ENCODE measurements at places on chromosomes 1 and 21.

- no peak for DNase-seq
Measured at GRCh38 chr1:101013776-101014175, 11.8 kb downstream of the DPH5 start.

- no peak for DNase-seq
Measured at GRCh38 chr1:156499842-156500542, 583 bp downstream of the MEF2D start.

DNA sequence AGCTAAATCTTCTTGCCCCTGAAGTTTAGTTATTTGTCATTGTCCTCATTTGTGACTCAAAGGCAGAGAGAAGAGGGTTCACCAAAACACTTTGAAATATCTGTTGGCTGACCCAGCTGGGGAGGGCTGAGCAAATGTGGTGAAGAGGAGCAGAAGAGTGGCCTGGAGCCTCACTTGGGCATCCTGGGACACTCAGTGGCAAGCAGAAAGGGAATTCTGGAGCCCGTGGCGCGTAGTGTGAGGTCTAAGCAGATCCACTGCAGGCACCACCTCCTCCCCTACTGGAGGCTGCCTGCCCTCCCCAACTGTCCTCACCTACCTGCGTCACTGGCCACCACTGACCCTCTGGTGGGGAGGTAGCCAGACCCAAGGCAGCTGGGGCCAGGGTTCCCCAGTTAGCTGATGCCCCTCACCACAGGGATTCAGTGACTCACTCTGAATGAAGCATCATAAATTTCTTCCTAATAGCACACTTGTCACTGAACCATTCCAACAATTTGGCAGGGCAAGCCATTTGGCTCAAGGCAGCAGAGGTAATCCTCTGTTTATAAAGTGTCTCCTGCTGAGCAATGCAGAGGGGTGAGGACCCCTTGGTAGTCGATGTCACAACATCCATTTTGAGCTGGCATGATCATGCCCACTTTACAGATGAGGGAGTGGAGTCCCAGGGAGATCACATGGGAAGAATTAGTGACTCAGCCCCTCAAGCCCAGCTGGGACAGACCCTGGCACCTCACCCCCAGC, 80.3 kb downstream of the NENF start:
- DNase-seq: no peak

DNA sequence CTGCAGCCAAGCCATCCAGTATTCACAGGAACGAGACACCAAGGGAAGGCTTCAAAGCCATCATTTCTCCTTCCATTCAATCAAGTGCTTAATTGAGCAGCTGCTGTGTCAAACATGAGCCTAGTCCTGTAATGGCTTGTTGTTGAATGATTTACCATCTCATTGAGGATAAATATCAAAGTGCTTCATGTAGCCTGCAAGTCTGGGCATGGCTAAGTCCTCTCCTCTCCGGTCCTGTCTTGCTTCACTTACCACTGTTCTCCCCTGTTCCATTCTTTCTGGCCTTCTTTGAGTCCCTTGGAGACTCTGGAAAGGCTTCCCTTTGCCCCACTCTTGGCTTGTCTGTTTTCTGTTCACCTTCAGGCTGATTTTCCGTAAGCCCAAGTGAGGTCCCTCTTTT, 279.8 kb downstream of the PBX1 start:
- DNase-seq: no peak

- no peak for DNase-seq
Measured at GRCh38 chr1:243849421-243850201, 432 bp downstream of the AKT3 start.

DNA sequence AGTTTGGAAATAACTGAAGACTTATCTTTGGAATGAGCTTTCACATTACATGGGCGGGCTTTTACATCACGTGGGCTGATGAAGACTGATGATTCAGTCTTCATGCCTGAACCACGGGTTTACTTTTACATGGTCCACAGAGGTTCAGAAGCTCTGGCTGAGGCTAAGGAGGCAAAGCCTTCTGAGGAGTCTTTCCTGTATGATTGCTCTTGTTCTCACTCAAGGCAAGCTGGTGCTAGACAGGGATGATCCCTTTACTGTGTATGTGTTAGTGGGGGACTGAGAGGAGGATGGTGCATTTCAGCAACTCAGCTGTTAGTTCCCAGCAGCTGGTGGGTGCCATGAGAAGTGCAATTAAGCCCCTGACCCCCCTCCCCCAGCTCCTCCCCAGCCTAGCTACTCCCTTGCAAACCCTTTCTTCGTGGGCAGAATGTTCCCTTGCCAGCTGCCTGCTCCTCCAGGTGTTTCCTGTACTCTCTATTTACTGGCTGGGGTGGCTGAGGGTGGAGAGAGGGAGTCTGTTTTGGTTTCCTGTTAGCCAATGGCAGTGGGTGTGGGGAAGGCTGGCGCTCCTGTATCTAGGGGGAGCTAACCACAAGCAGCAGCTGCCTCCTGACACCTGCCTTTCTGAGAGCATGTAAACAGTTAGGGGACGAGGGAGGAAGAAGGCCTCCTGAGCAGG, 15.4 kb downstream of the BTG2 start:
- DNase-seq: no peak

GRCh38 chr1:6852136-6852890, 67.1 kb downstream of the CAMTA1 start:
- no peak for DNase-seq

DNA sequence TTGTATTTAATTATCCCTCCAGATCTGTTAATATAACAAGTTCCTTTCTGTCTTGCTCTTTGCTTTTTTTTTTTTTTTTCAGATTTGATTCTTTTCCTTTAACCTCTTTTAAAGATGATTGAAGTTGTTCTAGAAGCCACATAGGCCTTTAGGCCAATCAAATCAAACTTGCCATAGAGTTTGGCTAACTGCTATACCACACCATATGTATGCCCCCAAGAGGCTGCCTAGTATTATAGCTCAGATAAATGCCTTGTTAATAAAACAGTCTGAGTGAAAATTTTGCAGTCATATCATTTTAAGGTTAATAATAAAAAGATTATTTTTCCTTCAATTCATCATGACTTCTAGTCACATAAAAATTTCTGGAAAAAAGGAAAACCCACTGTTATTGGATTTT, 696.0 kb upstream of the CHRM3 start:
- DNase-seq: no peak

DNA sequence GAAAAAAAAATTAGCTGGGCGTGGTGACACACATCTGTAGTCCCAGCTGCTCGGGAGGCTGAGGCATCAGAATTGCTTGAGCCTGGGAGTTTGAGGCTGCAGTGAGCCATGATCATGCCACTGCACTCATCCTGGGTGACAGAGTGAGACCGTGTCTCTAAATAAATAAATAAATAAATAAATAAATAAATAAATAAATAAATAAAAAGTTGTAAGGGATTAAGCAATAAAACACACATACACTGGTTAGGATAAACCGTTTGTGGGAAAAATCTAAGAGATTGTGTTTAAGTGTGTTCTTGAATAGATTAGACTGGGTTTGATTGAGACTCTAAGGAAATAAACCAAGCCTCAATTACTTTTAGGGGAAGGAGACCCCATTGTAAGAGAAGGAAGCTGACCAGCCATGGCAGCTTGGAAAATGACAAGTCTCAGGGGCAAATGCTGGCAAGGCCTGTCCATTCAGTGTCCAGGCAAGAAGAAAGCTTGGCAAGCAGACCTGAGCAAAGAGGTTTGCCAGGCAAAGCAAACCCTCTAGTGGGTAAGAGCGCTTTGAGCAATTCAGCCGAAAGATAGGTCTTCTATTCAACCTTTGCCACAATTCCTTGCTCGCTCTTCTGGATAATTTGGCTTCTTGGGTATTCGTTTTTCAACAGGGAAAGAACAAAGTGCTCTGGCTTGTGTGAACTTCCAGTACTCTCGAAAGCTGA, 106.9 kb upstream of the SERBP1 start:
- DNase-seq: no peak

- no peak for DNase-seq
Measured at GRCh38 chr21:26070121-26070520, 100.4 kb downstream of the APP start.

GRCh38 chr1:156420205-156421061, 51.4 kb downstream of the RHBG start:
- DNase-seq: no peak

DNA sequence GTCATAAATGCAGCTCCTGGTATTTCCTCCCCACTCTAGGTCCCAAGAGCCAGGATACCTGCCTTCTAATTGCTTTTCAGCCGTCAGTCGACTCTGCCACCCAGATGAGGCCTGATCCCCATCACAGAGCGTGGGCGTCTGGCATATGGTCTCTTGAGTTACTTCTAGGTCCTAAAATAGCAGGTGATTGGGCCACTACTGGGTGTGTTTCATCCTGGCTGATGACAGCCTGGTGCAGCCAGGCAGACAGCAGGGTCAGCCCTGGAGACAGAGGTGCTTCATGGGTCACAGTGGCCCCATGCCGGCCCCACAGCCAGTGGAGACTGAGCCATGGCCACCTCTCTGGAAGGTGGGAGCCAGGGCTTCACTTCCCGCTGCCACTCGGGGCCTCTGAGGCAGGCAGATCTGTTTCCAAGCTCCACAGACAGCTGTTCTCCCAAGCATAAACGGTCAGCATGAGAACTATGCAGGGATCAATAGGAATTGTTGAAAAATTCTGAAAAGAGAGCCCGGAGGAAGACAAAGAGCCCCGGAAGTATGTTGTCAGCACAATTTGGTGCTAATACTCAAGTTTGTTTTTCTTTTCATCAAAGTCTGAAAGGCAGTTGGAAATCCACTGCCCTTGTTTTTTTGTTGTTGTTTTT, 83.0 kb downstream of the MAN1C1 start:
- DNase-seq: no peak

DNA sequence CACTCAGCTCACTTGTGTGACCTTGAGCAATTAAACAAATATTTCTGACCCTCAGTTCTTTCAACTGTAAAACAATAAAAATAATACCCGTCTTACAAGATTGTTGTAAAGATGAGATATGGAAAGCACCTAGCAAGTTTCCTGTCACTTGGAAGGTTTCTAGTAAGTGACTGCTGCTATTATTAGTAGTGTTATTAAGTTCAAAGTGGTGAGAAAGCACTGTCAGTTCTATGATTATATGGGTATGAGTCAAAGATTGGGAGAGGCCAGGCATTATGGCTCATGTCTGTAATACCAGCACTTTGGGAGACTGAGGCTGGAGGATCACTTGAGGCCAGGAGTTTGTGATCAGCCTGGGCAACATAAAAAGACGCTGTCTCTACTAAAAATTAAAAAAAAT, 145.4 kb downstream of the C1orf21 start:
- no peak for DNase-seq

GRCh38 chr1:208479435-208479834, 235.3 kb upstream of the PLXNA2 start:
- no peak for DNase-seq

DNA sequence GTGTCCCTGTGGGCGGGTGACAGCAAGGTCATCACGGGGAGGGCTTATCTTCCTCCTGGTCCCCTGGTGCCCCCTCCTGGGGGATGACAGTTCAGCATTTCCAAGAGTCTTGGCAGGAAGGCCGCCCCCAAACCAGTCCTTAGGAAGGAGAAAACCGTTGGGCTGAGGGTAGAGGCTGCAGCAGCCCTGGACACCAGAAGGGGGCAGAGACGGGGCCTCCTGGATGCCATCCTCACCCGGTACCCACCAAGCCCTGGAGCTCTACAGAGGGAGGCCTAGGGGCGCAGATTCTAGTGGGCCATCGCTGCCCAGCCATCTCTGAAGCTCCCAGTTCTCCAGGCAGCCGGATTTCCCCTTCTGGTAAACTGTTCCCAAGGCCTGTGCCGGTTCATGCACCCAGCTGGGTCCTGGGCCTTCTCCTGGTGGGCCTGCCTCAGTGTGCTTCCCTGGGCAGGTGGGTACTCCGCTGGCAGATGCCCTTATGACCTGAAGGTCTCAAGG, 14.8 kb upstream of the ZNF669 start:
- DNase-seq: no peak

GRCh38 chr1:83918688-83919285, 80.1 kb downstream of the TTLL7 start:
- no peak for DNase-seq

GRCh38 chr1:16326833-16327404, 25.4 kb downstream of the FBXO42 start:
- no peak for DNase-seq

DNA sequence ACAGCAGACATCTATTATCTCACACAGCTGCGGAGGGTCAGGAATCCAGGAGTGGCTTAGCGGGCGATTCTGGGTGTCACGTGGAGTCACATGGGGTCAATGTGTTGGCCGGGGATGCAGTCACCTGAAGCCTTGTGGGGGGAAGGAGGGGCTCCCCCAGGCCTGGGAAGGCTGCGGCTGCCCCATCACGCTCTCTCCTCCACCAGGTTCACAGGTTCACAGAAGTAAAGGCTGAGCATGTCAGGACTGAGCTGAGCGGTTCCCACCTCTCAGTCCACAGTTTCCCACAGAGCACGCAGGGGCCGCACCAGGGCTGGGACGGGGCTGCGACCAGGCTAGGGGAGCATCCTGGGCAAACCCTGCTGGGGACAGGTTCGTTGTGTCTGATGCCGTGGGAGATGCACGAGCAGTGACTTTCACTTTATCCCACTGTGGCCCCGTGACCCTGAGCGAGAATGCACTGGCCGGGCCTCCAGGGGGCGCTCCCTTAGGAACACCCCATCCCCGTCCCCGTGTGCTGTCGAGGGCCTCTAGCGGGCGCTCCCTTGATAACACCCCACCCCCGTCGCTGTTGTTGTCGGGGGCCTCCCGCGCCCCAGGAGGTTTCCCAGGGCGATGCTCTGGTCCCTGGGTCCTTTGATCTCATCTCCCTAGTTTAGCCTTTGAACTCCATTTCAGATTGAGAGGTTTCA, 73.2 kb upstream of the TRAPPC10 start:
- peak; percentile 76 for DNase-seq

DNA sequence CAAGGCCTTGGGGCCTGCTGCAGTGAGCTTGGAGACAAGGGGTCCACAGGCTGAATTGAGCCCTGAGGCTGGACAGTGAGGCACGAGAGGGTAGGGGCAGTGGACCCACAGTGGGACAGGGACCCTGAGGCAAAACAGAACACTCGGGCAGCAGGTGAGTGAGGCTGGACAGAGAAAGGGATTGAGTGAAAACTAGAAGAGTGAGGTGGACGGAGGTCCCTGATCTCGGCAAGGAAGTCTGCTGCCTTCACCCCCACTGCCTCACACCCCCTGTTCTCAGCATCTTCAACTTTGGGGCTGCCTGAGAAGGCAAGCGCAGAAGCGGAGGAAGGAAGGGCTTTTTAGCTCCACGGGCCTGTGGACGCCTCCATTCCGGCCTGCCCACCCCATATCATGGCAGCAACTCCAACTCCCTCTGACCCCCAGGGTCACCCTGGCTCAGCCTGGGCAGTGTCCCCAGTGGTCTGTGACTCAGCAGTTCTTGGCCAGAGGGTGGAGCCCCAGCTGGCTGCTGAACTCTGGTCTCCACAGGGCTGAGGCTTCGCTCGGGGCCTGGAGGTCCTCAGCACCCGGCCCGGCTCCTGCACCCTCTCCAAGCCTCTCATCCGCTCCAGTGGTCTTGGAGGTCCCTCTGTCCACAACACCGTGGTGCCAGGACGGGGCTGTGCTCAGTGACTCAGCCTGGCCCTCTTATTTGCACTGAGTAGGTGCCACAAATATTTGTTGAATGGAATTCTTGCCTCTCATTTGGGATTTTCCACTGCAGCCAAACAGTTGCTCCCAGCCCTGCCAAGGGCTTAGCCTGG, 60.0 kb upstream of the EPS8L3 start:
- no peak for DNase-seq

DNA sequence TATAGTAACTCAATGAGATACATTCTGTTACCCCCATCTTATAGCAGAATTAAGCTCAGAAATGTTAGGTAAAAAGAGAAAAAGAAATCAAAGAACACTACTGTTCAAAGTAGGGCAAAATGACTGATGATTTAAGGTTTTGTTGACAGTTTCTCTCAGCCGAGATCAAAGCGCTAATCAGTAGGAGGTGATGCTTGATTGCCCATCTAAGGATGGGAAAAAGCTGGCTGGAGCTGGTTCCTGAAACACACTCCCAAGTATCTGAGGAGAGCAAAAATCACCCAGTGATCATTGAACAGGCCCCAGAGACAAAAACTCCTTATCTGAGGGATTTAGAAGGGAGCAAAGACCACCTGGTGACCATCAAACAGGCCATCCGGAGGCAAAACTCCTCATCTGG, 64.5 kb upstream of the CSF1 start:
- DNase-seq: no peak

Measured in stimulated activated CD4-positive, alpha-beta T cell treated with anti-CD3 and anti-CD28 coated beads, Interleukin-12 subunit alpha, Interleukin-12 subunit beta, amount 100 ng/mL, for 48 hours (primary cell).